Smooth muscle cell of bladder (primary cell): ENCODE measurements at places on chromosomes 7 and 10. TPM values are rescaled to one million over a fixed set of nuclear protein-coding genes. Genes with fewer than 3 reads are reported as not detected.

Gene KCP
- total RNA-seq, result 0.14 and 0.46 TPM in 2 replicates

Gene AOAH
- total RNA-seq, result not detected in 2 replicates

Gene IDI2
- total RNA-seq, result not detected in 2 replicates

Gene CYP3A4
- total RNA-seq, result not detected in 2 replicates

Gene MYL7
- not detected in 2 replicates for total RNA-seq

Gene CALML3
- total RNA-seq, result under 0.01 TPM in 1 of 2 replicates, not detected in the other

Gene FOXP2
- 2.4 and 3.2 TPM in 2 replicates for total RNA-seq

Gene NEURL1
- 0.57 and 1.6 TPM in 2 replicates for total RNA-seq

Gene FEZF1
- total RNA-seq, result not detected in 2 replicates

Gene ASB4
- under 0.01 TPM in 1 of 2 replicates, not detected in the other for total RNA-seq

Gene BEND7
- total RNA-seq, result 5.0 and 5.1 TPM in 2 replicates

Gene RHBDD2
- total RNA-seq, result 19.5 and 30.2 TPM in 2 replicates

Gene TUBAL3
- total RNA-seq, result not detected in 2 replicates

Gene CTAGE8
- 0.28 TPM in 1 of 2 replicates, not detected in the other for total RNA-seq

Gene AGMO
- total RNA-seq, result under 0.01 and 0.18 TPM in 2 replicates

Gene CPEB3
- 0.43 and 0.55 TPM in 2 replicates for total RNA-seq

Gene MMRN2
- total RNA-seq, result 1.7 and 1.8 TPM in 2 replicates

Gene AQP1
- total RNA-seq, result 1.00 and 1.5 TPM in 2 replicates

Gene GPRIN2
- total RNA-seq, result under 0.01 TPM in 2 replicates

Gene LRRN3
- 0.85 and 2.1 TPM in 2 replicates for total RNA-seq

Gene NKX1-2
- total RNA-seq, result not detected in 2 replicates

Gene CYP2C18
- not detected in 2 replicates for total RNA-seq

Gene NEUROD6
- total RNA-seq, result not detected in 2 replicates

Gene SAMD9L
- 6.8 and 7.3 TPM in 2 replicates for total RNA-seq

Gene TMEM184A
- 0.09 and 0.14 TPM in 2 replicates for total RNA-seq

Gene GPR146
- total RNA-seq, result 1.00 and 5.8 TPM in 2 replicates

Gene SORBS1
- total RNA-seq, result 0.57 and 1.5 TPM in 2 replicates

Gene FGFR2
- total RNA-seq, result 0.09 and 0.71 TPM in 2 replicates

Gene CASD1
- 11.4 and 12.6 TPM in 2 replicates for total RNA-seq

Gene BICC1
- total RNA-seq, result 99.6 and 108 TPM in 2 replicates

Gene WASL
- 7.4 and 8.5 TPM in 2 replicates for total RNA-seq

Gene NUPR2
- not detected in 2 replicates for total RNA-seq

Gene PON1
- total RNA-seq, result not detected in 2 replicates

Gene LAMB1
- 534 and 562 TPM in 2 replicates for total RNA-seq

Gene LRRD1
- total RNA-seq, result 0.14 TPM in 1 of 2 replicates, not detected in the other

Gene UFSP1
- 4.1 and 6.7 TPM in 2 replicates for total RNA-seq

Gene POP7
- total RNA-seq, result 27.6 and 31.5 TPM in 2 replicates

Gene PNLIPRP2
- not detected in 2 replicates for total RNA-seq
